Activated CD8-positive, alpha-beta T cell treated with anti-CD3 and anti-CD28 coated beads, Interleukin-2, amount 10 ng/mL, durations not matched to agents 7 days and 5 days (primary cell): ENCODE measurements at places on chromosomes 12 and 14. TPM values are rescaled to one million over a fixed set of nuclear protein-coding genes. Genes with fewer than 3 reads are reported as not detected.

SLC8A3 gene
- not detected for total RNA-seq

DNA sequence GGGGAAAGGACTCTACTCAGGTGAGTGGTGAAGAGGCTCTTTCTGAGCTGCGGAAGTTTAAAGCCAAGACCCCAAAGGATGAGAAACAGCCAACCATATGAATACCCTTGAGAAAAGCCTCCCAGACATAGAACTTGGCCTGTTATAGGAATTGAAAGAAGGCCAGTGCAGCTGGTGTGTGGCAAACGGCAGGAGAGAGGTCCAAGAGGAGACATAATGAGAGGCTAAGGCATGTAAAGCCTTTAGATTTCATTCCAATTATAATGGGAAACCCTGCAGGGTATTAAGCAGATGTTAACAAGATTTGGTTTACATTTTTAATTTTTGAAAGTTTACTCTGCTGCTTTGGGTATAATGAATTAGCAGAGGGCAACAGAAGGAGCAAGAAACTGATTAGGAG lies 552.1 kb upstream of the FBXO33 start:
- DNase-seq: no peak

DNA sequence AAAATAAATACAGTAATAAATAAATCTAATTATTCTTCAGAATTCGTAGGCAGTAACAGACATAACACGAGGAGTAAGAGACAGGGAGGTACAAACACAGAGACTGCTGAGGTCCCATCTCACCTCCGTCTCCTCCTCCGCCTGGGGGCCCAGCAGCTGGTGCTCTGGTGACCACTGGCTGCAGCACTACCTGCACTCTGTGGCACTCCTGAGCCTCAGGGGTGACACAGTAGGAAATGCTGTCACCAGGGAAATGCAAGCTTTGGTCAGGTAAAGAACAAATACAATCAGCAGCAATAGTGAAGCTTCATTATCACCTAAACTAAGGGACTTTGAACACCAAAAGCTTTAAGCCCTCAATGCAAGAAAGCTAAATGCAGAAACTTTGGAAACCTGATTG lies 19.6 kb downstream of the GSTZ1 start:
- DNase-seq: no peak

BMP4 gene
- total RNA-seq: not detected

DNA sequence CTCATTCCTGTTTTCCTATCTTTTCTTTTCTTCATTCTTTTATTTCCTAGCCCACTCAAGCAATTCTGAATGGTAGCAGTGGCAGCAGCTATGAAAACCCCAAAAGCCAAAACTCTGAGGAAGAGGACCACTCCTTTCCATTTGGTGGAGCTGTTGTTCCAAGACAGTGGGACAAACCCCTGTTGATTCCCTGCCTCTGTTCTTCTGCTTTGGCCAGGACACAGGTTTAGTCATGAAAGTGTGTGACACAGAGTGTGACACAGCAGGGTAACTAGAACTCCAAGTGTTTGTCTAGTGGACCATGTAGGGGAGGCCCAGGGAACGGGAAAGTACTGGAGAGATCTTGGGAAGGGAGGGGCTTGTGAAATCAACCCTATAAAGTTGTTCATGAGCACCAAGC lies 71.1 kb downstream of the PTCSC3 start:
- no peak for DNase-seq
